ENCODE measurements at places on chromosomes 16 and 17. TPM values are rescaled to one million over a fixed set of nuclear protein-coding genes. Genes with fewer than 3 reads are reported as not detected.

DNA sequence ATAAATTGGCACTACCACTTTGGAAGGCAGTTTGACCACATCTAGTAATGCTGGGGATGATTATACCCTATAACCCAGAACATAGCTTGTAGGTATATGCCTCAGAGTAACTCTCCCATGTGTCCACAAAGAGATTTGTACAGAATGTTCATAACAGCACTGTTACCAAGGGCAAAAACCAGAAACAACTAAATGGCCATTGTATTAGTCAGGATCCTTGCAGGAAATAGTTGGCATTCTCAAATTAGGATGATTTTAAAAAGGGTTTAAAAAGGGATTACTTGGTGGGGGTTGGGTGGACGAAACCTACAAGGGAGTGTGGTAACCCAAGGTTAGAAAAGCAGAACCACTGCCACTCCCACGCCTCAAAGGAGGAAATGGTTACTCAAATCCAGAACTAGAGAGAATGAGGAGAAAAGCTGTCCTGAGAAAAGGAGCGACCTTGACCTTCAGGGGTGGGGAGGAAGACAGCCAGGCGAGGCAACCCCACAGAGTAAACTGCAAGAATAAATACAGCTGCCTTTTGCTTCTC lies 2.1 kb downstream of the CPPED1 start:
- H3K36me3 ChIP-seq, result no peaks in the 10 kb centered on the region
- DNase-seq, result no peak
- H3K27me3 ChIP-seq, result no peaks in the 10 kb centered on the region
- H3K27ac ChIP-seq, result peak overlapping the region; percentile 20
- peaks cover 24% of the 10 kb centered on the region for H3K4me1 ChIP-seq

- no peak for DNase-seq
- no peak overlapping the region for H3K4me3 ChIP-seq
- peak overlapping the region; percentile 63 for H3K27ac ChIP-seq
- H3K36me3 ChIP-seq, result no peaks in the 10 kb centered on the region
- no peaks in the 10 kb centered on the region for H3K27me3 ChIP-seq
Observed at GRCh38 chr17:41416479-41416878, 7.9 kb downstream of the KRT37 start.

GRCh38 chr16:19210280-19210924 lies 42.4 kb downstream of the SYT17 start:
- H3K27me3 ChIP-seq, result no peaks in the 10 kb centered on the region
- no peak overlapping the region for H3K4me3 ChIP-seq
- no peak for DNase-seq
- H3K4me1 ChIP-seq, result no peaks in the 10 kb centered on the region
- no peaks in the 10 kb centered on the region for H3K36me3 ChIP-seq

GRCh38 chr17:65194670-65195334 lies 57.6 kb downstream of the RGS9 start:
- H3K36me3 ChIP-seq, result no peaks in the 10 kb centered on the region
- no peaks in the 10 kb centered on the region for H3K27me3 ChIP-seq
- peaks cover 6% of the 10 kb centered on the region for H3K4me1 ChIP-seq
- H3K4me3 ChIP-seq, result no peak overlapping the region
- H3K27ac ChIP-seq, result no peak overlapping the region

DNA sequence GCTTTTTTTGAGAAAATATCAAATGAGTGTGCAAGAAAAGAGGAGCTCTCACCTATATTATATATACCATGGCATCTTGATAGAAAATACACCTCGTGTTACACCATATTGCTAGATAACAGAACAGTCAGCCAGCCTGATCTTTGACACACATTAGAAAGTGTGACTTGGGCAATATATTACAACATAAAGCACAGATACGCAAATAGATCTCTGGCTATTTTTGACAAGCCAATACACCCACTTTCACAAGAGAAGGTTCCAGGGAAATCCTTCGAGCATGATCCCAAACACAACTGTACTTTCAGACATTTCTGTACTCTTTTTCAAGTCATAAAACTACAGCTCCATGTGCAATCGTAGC lies 9.4 kb downstream of the GGA2 start:
- H3K36me3 ChIP-seq, result no peaks in the 10 kb centered on the region
- no peak overlapping the region for H3K4me3 ChIP-seq
- H3K27ac ChIP-seq, result no peak overlapping the region
- peaks cover 69% of the 10 kb centered on the region for H3K4me1 ChIP-seq

DNA sequence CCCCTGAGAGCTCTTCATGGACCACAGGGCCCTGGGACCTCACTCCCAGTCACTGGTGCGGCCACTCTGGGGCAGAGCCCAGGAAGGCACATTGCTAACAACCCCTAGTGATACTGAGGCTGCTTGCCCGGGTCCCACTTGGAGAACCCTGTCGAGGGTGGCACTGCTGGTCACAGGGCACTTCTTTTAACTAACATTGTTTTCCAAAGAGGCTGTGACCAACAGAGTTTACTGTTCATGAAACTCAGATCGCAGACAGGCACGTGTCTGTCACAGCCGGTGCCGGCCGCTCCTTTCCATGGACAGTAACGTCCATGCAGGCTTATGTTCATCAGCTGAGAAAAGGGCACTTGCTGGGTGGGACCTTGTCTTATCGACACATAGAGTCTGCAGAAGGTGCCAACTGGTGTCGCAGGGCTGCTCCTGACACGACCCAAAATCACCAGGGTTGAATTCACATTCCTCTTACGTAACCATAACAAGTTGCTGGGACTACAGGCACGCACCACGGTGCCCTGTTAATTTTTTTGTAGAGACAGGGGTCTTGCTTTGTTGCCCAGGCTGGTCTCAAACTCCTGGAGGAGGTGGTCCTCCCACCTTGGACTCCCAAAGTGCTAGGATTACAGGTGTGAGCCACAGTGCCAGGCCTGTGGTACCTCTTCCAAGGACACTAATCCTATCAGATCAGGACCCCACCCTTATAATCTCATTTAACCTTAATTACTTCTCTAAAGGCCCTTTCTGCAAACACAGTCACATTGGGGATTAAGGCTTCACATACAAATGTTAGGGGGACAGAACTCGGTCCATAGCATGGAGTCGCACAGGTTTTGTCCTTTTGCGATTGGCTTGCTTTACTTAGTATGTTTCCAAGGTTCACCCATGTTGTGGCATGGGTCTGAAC lies 1.2 kb upstream of the ZC3H18 start:
- H3K4me3 ChIP-seq, result no peak overlapping the region
- no peaks in the 10 kb centered on the region for H3K36me3 ChIP-seq
- H3K4me1 ChIP-seq, result peaks cover 19% of the 10 kb centered on the region
- no peaks in the 10 kb centered on the region for H3K27me3 ChIP-seq

- no peak overlapping the region for H3K4me3 ChIP-seq
- no peaks in the 10 kb centered on the region for H3K27me3 ChIP-seq
- no peaks in the 10 kb centered on the region for H3K36me3 ChIP-seq
- H3K27ac ChIP-seq, result no peak overlapping the region
- no peak for DNase-seq
Observed at GRCh38 chr16:85422196-85422631, 190.9 kb upstream of the GSE1 start.

GRCh38 chr16:31016018-31016417 lies 5.6 kb upstream of the STX1B start:
- H3K4me3 ChIP-seq, result no peak overlapping the region
- no peaks in the 10 kb centered on the region for H3K36me3 ChIP-seq
- DNase-seq, result no peak
- no peak overlapping the region for H3K27ac ChIP-seq

DNA sequence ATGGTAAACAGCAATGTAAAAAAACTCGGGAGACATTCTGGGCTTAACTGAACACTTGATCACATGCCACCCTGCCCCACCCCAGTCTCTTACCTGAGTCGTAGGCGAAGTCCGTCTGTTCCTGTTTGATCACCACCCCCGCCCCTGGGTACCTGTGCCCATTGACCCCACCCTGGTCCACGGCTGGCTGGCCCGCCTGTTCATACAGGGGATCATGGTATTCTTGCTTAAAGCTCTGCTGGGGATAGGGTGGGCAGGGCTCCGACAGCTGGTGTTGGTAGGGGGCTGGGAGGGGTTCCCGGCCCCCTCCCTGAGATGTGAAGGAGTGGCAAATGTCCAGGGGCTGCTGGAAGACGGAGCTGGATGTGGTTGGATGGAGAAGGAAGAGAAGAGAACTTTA lies 13.6 kb downstream of the ETV4 start:
- H3K27me3 ChIP-seq, result no peaks in the 10 kb centered on the region
- H3K27ac ChIP-seq, result no peak overlapping the region
- DNase-seq, result no peak
- H3K4me3 ChIP-seq, result no peak overlapping the region
- peaks cover 15% of the 10 kb centered on the region for H3K4me1 ChIP-seq
- no peaks in the 10 kb centered on the region for H3K36me3 ChIP-seq

Gene RCVRN
- 0.14 TPM for total RNA-seq

DNA sequence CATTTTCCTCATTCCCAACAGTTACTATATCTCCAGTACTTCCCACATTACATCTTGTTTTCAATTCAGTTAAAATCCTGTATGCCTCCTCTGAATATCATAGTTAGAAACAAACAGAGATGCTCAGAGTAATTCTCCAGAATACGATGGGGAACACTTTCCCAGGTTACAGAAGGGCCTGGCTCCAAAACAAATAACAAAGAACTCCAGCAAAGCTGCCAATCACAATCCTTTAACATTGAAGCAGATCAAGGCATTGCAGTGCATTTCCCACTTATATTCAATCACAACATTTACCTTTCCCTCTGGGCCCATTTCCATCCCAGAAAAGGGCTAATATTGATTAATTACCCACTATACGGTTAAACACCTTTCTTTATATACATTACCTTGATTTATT lies 29.4 kb upstream of the PMFBP1 start:
- H3K27ac ChIP-seq, result no peak overlapping the region
- H3K4me1 ChIP-seq, result peaks cover 20% of the 10 kb centered on the region
- DNase-seq, result no peak
- no peak overlapping the region for H3K4me3 ChIP-seq

DNA sequence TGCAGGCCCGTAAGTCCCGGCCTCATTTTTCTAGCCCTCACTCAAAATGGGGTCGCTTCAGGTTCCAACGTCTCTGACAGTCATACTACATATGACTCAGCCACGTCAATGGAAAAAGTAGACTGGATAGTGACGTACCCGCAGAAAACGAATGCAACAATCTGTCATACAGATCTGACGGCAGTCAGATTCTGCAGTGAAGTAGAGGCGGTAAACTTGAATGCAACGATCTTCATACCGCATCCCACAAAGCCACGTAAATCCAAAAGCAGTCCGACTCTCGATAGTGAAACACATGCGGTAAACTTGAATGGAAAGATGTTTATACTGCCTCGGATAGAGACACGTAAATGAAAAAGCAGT lies 38.4 kb upstream of the ARL4D start:
- peak overlapping the region; percentile 98 for H3K27ac ChIP-seq
- H3K36me3 ChIP-seq, result no peaks in the 10 kb centered on the region
- H3K4me3 ChIP-seq, result peak overlapping the region; percentile 35
- H3K27me3 ChIP-seq, result no peaks in the 10 kb centered on the region

- no peak for DNase-seq
- no peak overlapping the region for H3K4me3 ChIP-seq
- peaks cover 11% of the 10 kb centered on the region for H3K4me1 ChIP-seq
Observed at GRCh38 chr16:67419502-67419901, 3.2 kb upstream of the ZDHHC1 start.

- no peaks in the 10 kb centered on the region for H3K4me1 ChIP-seq
- H3K27ac ChIP-seq, result no peak overlapping the region
- H3K4me3 ChIP-seq, result no peak overlapping the region
- no peaks in the 10 kb centered on the region for H3K27me3 ChIP-seq
Observed at GRCh38 chr17:55038291-55038690, 69.7 kb downstream of the STXBP4 start.

- no peak overlapping the region for H3K4me3 ChIP-seq
- DNase-seq, result no peak
- H3K27me3 ChIP-seq, result no peaks in the 10 kb centered on the region
- H3K36me3 ChIP-seq, result no peaks in the 10 kb centered on the region
Observed at GRCh38 chr16:23869052-23869451, 33.3 kb downstream of the PRKCB start.

Gene PIRT
- 0.10 TPM for total RNA-seq

Data from adrenal gland (tissue), 19 donors.